ENCODE measurements at places on chromosomes 5 and 9.
A peak's percentile ranks its signal among the peaks of the same experiment; 100 is the strongest.

DNA sequence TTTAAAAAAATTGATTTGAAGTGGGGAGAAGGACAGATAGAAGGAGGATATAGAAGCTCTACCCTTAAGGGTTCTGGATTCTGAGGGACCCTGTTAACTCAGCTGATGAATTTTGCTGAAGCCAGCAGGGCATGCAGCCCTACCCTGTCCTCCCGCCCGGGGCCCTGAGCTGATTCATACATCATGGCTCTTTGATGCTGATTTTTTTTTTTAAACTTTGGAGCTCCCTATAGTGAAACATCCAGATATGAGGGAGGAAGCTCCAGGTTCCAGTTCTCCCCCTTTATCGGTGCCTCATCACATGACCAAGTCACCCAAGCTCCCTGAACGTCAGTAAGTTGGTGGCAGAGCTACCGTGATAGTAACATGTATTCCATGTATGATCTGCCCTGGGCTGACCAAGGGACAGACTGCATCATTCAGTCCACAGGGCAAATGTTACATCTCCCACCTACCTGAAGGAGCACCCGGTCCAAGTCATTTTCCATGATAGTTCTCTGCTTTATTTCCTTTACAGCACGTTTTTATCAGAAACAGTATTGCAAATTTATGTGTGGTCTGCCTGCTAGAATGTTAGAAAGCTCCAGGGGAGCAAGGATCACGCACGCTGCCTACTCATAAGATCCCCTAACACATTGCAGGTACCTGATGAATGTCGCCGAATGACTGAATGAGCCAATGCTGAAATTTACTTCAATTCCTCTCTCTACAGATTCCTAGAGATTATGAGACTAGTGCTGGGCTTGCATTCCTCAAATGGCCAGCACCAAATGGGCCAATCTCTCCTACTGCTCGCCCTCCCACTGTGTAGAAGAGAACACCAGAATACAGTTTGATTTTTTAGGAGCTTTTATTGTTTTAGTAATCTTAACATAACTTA is 25.9 kb downstream of the SPARC start:
- no peak for DNase-seq

- DNase-seq, result no peak
Measured at GRCh38 chr5:36312953-36313672, 11.4 kb upstream of the RANBP3L start.

DNA sequence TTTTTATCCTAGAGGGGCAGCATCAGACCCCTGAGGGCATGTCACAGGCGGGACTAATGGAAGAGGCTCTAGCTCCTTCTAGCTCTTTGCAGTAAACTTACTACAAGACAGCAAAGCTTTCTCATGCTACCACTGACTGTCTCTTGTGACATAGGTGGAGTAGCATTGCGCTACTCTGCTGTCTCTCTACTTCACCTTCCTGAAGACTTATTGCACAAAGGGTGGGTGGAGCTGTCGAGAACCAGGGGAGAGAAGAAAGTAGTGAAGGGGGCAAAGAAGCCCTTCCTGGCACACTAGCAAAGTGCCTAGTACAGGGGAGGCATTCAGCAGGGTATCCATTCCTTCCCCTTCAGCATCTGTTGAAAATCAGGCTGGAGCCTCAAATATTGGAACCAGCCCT is 36.1 kb upstream of the NEK6 start:
- DNase-seq, result no peak

DNA sequence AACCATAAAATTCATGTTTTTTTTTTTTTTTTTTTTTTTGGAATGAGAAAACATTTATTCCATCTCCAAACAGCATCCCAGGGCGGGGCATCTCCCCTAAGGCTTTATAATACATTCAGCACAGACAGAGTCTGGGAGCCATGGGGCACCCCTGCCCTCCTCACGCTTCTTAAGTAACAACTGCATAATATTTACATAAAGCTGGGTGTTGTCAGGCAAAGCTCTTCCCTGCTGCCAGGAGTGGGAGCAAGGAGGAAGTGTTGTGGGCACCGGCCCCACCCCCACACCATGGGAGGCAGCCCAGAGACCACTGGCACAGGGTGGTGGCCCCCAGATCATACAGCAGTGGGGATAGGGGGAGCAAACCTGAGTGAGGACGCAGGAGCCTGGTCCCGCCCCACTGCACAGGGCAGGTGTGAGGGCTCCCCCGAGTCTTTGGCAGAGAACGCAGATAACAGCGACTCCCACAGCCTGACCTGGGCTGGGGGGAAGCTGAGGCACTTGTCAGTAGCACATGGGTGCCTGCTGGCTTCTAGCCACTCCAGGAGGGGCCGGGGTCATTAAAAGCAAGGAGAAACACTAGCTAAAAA is 86.1 kb upstream of the CEP78 start:
- no peak for DNase-seq

- DNase-seq, result peak; percentile 91
Measured at GRCh38 chr5:43019614-43020398, 20.3 kb downstream of the ANXA2R start.

DNA sequence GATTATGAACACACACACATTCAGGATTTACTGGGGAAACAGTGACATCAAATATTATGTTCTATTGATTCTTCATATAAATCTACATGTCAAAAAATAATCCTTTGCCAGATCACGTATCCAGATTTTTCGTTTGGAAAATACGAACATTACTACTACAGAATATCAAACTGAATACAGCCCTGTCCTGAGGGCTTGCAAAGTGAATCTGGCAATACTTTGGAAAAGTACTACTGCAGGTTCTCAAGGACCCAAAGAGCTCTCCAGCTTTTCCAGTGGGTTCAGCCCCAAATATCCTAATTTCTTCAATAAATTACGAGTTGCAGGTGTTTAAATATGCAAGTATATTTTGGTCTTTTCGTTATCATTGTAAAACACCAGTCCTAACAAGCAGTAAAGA is 411 bp upstream of the NDUFS4 start:
- DNase-seq, result no peak

DNA sequence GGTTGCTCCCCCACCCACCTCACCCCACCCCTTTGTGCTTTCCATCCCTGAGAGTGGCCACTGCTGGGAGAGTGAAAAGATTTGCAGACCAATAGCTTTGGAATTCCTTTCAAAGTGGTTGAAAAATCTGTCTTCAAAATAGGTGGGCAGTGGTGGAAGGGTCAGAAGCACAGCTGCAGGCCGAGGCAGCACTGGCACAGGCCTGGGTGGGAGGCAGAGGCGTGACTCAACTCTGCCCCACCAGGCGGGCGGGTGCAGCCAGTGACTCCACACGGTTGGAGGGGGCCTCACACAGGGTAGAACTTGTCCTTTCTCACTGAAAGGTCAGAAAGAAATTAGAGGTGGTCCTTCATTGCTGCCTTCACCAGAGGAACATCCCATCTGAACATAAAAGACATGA is 214.9 kb upstream of the TBCA start:
- DNase-seq, result no peak

DNA sequence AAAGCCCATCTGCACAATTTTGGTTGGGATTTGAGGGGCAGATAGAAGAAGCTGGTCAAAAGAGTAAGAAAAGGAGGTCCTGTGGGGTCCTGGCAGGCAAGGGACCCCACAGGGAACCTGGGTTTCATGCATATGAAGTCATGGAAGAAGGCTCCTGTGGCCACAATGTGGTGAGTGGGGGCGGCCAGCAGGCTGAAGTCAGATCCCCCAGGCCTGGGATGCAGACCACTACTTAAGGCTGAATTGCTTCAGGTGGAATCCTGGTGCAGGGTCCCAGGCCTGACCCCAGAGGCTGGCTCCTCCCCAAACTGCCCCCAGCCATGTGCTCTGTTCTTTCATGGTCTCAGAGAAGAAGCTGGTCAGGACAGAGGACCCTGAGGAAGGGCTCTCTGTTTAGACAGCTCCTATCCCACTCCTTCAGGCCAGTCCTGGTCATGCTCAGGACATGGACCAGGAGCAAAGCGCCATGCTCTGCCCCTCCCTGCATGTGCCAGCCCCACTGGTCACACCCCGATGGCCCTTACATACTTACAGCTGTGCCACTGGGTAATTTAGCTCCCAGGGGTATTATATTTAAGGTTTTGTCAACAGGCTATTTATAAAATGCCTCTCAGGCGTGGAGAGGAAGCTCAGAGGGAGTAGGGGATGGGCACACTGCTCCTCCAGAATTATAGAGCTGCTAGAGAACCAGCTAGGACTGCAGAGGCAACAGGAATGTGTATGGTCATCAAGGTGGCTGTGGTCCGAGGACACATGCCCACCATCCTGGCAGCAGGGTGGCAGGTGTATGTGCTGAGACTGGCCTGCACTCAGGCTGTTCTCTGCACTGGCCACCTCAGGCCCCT is 33.4 kb downstream of the C5orf15 start:
- DNase-seq, result no peak

GRCh38 chr5:170393958-170394357 is 4.8 kb upstream of the KCNMB1 start:
- no peak for DNase-seq

- DNase-seq, result no peak
Measured at GRCh38 chr5:126947146-126948010, 83.0 kb downstream of the MARCHF3 start.

DNA sequence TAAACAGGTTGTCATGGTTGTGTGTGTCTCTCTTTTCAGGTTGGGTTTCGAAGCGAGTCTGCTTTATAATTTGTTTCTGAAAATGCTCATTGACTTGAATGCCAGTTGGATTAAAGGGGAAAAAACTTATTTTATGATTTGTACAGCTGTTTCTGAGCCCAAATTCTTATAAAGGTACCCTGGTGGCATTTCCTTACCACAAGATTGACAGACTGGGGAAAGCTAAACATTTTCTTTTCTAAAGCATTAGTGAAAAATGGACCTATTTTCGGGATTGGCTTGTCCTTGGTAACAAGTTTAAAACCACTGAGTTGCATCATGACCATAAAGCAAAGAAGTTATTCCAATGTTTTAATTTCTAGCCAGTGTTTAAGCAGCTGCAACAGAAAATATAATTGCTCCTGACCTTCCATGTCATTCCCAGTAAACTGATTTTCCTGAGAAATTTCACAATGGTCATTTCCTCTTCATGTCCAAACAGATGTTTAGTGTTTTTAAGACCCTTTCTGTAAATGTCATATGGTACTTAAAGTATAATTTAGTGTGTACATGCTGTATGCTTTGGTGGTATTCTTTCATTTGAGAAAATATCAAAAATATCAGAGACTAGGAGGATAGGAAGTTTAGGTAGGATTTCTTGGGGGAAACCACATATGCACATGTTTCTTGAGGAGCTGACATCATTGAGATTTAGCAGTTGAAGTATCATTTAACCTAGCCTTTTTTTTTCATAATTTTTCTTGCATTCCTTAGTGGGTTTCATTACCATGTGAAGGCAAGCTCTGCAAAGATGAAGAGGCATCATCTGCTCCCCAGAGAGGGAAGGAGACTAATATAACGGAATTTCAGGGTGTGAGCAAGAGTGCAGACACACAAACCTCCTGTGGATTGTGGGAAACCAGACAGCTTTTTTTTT is 667.1 kb upstream of the RGMB start:
- DNase-seq, result no peak

GRCh38 chr9:106287091-106287631 is 575.8 kb upstream of the ZNF462 start:
- no peak for DNase-seq

- no peak for DNase-seq
Measured at GRCh38 chr5:58932057-58932612, 349.3 kb downstream of the RAB3C start.

- no peak for DNase-seq
Measured at GRCh38 chr9:68781928-68782327, 76.9 kb downstream of the PIP5K1B start.

DNA sequence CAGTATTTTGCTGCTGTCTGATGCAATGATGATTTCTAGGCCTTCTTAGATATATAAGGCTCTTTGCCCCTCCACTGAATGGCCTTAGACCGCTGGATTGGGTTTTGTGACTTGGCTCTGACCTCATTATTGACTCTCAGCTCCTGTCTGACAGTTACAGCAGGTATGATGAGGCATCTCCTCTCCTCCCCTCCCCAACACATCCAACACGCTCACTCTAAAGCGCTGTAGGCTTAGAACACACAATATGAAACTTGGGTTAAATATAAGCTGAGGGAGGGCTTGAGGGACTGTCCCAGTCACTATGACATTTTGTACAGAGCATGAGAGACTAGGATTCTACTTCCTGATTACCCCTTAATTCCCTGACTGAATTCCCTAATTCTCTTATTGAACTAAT is 18.8 kb upstream of the CER1 start:
- no peak for DNase-seq

GRCh38 chr9:96279932-96280331 is 22.0 kb downstream of the HSD17B3 start:
- DNase-seq, result no peak

- peak; percentile 75 for DNase-seq
Measured at GRCh38 chr5:143796753-143797152, 15.2 kb upstream of the HMHB1 start.

DNA sequence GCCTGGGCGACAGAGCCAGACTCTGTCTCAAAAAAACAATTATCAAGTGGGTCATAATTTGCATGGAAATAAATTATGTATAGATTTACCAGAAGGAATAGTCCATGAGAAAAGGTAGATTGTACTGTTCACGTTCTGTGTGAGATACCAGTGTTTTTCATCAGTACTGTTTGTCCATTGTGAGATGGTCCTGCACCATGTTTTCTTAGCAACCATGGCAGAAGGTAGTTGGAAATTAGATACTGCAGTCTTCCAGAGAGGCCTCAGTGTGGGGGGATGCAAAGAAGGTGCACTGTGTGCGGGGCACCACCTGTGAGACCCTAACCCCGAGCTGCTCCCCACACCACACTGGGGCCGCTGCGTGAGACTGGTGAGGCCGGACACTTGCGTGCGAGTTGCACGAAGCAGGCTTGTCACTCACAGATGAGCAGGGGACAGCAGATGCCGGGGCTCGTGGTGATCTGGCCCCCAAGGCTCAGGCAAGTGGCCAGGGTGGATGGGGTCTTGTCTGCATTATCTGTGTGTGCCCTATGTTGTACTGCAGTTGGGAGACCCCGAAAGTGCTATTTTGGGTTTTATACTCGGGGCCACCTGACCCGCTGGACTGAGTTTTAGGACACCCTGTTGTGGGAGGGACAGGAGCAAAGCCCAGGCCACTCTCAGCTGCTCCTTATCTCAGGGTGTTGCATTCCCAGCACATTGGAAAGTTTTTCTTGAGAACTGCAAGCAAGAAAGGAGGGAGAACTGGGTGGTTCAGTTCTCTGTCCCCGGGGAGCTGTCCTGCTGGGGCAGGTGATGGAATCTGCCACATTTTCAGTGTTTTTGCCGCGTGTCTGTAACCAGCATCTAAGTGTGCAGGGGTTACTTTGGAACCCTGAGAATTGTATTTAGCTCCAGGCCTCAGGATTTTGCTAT is 61.9 kb downstream of the EHMT1 start:
- DNase-seq, result no peak

GRCh38 chr5:135309391-135310327 is 89.4 kb downstream of the MACROH2A1 start:
- DNase-seq, result peak; percentile 16

DNA sequence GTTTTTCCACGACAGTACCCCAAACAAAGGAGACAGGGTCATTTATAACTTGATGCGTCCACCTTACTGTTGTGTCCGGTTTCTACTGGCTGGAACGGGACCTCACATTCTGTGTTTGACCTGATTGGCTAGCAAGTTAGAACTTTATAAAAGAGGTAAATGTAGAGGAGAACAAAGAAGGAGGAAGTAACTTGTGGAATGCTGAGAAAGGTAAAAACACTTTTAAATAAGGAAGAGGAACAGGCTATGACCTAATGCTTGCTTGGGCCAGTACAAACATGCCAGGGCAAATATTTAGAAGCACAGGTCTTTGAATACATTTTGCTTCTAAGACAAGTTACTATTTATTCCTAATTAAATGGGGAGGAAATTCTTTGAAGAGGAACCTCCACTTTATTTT is 251.6 kb downstream of the KIAA0825 start:
- DNase-seq, result no peak
